Mesenchymal stem cell (in vitro differentiated cells and primary cell): ENCODE measurements at places on chromosomes 3 and 15.

GRCh38 chr3:116256843-116257485 is 188.3 kb downstream of the LSAMP start:
- DNase-seq = no peak

- DNase-seq = no peak
These were observed 103.9 kb downstream of the SUCLG2 start for GRCh38 chr3:67550541-67550940.

GRCh38 chr3:127608362-127608718 is 10.1 kb downstream of the MCM2 start:
- DNase-seq = no peak

- no peak for DNase-seq
These were observed 391.5 kb upstream of the CCDC54 start for GRCh38 chr3:106985721-106986120.

- no peak for DNase-seq
These were observed 50.2 kb downstream of the AKAP13 start for GRCh38 chr15:85430406-85431204.

- DNase-seq = no peak
These were observed 66.4 kb downstream of the ZMAT3 start for GRCh38 chr3:179005213-179005612.

DNA sequence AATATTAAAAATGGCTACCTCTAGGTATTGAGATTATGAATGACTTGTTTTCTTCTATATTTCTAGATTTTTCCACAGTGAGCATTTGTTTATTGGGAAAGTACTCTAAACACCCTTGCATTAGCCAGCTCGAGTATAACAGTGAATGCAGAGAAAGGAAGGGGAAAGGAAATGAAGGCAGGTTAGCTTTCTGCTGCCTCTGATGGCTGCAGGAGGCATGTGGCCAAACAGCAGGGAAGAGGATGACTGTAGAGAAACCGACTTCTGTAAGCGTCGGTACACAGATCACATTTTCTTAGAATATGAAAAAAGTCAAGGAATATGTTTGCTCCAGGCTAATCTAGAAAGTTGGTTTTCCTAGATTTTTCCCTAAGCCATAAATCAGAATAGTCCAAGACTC is 19.8 kb downstream of the GNB5 start:
- no peak for DNase-seq

DNA sequence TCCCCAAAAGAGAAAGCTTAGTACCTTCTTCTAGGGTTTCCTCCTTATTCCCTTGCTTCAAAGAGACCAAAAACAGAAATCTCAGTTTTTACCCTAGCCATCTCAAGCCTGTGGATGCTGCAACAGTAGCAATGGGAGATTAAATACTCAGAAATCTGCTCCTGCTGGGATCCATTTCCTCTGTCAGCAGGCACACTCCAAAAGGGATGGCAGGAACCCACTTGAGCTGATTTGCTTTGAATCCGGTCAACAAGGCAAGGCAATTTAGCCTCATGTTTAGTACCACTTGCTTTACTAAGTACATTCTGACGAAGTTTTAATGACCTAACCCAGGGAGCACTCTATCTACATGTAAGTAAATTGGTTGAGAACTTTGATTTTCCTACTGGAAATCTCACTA is 590.0 kb upstream of the ADAMTS9 start:
- no peak for DNase-seq

GRCh38 chr3:134794950-134795745 is at the start of gene EPHB1:
EPHB1 (plus strand) TSS chr3:134795260.
- DNase-seq = peak; percentile 82
